ENCODE measurements at places on chromosomes 11 and 22.

DNA sequence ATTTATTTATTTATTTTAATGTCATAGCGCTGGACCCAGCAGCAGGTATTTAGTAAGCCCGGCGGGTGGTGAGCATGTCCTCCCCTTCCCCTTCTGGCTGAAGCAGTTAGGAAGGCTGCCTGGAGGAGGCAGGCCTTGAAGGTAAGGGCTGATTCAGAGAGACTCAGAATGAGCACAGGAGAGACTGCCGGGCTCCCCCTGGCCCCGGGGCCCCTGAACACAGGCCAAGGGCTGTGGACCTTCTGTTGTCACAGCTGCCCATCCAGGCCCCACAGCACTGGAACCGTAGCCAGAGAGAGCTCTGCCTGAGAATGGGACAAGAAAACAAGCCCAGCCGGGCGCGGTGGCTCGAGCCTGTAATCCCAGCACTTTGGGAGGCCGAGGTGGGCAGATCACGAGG lies 52.8 kb downstream of the KCNJ4 start:
- DNase-seq, result no peak

DNA sequence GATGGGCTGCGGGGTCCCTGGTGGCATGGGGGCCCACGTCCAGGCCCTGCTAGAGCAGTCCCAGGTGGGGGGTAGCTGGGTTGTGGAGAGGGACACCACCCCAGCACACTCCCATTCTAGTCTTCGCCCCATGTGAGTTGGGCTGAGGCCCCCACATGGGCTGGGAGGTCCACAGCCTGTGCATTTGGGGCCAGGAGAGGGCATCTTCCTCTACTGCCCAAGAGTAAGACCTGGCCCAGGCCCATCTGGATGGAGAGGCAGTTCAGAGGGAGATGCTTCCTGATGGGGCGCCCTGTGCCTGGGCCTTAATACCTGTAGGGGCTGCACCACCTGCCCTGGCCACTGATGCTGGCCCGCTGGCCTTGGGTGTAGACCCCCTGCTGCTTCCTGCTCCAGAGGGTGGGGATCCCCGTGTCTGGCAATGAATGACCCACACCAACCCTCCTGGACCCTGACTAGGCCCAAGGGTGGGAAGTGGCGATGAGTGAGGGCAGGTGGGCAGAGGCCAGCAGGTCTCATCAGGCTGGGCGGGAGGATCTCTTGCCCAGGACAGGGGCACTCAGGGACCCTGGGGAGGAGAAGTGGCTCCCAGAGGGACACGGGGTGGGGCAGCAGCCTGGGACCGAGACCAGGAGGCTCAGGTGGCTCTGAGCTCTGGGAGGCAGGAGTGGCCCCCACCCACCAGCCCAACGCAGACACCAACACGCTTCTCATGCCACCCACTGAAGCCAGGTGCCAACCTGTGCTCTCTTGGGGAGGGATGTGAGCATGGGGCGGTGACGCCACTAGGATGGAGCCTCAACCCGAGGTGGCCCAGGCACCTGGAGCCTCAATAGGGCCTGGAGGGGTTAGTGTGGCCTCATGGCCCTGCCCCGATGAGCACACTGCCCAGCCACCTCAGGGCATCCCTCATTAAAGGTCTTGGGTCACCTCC lies 17.4 kb upstream of the GNB1L start:
- DNase-seq, result peak; percentile 2

DNA sequence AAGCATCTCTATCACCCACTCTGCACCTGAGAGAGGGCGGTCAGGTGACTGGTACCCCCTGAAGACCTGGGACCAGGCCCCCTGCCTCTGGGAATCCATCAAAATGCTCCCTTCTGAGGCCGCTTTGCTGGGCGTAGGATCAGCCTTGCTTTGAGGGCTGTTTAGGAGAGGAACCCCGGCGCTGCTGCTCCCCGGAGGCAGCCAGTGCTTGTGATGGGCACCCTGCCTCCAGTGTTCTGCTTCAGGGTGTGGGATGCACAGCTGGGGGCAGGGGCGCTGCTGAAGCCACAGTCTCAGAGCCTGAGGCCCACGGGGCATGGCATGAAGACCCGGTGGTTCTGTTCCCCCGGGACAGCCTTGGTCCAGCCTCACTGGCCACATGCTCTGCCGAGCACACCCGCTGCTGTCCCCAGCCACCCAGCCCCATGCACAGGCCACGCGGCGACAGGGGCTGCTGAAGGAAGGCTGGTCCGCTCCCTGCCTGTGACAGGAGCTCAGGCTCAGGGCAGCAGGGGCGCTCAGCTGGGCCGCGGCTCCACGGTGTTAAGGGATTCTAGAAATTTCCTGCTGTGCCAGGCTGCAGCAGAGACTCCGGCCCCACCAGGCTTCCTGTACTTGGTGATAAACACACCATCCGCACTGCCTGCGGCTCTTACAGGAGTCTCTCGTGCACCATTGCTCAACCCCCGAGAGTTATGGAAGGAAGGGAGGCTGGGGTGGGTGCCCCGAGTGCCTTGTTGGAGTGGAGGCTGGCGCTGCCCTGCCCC lies 91.0 kb downstream of the KCNQ1 start:
- no peak for DNase-seq

DNA sequence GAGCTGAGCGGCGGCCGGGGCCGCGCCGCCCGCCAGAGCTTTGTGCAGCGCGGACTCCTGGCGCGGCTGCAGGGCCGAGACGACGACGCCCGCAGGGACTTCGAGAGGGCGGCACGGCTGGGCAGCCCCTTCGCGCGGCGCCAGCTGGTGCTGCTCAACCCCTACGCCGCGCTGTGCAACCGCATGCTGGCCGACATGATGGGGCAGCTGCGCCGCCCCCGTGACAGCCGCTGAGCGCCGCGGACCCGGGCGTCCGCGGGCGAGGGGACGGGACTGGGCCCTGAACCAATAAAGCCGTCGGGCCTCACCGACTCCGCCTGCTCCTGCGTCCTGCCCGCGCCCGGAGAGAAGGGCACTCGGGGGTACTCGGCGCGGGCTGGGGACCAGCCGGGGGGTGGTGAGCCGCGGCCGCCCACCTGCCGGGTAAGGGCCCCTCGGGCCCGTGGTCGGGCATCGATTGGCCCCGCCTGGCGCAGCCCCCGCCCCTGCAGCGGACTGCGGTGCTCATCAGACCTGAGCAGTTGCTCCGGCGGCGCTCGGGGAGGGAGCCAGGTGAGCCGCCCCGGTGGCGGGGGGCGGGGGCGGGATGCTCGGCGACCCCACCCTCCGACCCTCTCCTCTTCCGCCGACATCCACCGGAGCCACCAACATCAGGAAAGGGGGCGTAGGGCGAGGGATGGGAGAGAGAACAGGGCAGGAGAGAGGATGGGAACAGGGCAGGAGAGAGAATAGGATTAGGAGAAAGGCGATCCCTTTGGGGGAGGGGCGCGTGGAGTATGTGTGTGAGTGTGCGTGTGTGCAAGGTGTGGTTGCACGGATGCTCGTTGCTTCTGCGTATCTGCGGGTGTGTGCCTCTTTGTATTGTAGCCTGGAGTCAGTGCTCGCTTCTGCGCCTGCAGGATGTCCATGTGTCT lies at the start of gene TMEM25:
TMEM25 (plus strand) TSS at position 510 of the 914 bp plus-strand sequence. CDS start 610 bp downstream, outside the sequence.
- peak; percentile 66 for DNase-seq

DNA sequence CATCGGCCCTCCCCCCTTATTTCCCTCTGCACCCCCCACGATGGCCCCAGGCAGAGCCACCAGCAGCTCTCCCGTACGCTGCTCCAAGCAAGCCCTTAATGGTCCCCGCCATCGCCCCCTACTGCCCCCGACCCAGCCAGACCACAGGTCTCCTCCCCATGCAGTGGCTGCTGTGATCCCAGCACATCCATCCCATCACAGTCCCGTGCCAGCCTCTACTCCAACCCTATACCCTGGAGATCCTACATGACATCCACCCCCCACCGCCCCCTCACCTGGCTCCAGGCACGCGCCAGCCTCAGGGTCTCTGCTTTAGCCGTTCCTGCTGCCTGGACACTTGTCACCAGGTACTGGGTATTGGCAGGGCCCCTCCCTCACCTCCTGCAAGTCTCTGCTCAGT lies 85.8 kb upstream of the RTL6 start:
- DNase-seq, result no peak

- DNase-seq, result no peak
These were observed 642 bp upstream of the CASTOR1 start for GRCh38 chr22:30289980-30290313.
